Posterior vena cava (tissue), 2 donors: ENCODE measurements at places on chromosomes 7 and 10. TPM values are rescaled to one million over a fixed set of nuclear protein-coding genes. Genes with fewer than 3 reads are reported as not detected.

DNA sequence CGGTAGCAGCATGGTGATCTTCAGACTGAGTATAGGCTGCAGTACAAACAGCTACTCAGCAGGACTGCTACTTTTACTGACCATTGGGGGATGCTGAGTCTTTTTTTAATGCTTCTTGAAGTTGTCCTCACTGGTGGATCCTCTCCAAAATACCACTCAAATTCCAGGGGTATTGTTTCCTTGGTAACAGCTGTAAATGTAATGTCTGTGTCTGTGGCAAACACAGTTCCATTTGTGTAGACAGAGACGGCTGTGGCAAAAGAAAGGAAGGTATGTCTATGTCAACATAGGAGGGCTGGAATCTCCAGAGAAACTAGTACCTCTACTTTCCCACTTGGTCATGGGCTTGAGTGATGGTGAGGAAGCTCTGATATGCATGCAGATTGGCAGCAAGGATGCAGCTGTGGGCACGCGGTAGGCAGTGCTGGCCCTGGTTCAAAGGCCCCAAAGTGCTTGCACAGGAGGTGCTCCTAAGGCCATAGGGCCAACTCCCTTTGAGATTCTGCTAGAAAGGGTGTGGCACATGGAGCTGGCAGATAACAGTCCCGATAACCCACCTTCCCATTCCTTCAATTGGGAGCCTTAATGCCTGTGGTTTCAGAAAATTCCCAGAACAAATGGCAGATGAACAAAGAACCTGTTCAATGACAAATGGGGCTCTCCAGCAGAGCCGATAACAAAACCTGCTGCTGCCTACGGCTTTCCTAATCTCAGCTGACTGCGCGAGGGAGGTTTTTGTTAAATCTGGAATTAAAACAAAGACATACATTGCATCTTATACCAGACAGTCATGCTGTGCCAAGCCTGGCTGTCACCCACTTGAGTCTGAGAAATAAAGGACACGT lies 43.0 kb downstream of the PKD1L1 start:
- no peak for DNase-seq

PDE1C gene
- total RNA-seq, result 47.8 TPM

VAX1 gene
- not detected for total RNA-seq

GHRHR gene
- not detected for total RNA-seq

DNA sequence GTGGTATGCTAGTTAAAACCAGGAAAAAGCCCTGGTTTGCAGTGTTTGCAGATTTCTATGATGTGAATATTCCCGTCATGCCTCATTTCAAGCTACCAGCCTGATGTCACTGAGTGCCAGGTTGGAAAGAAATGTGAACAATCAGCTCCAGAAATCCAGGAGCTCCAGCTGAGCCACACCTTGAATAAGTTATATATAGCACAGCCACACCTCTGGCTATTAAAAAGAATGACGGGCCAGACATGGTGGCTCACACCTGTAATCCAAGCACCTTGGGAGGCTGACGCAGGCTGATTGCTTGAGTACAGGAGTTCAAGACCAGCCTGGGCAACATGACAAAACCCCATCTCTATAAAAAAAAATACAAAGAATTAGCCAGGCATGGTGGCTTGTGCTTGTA lies 18.7 kb upstream of the SLF2 start:
- no peak for DNase-seq

- peak; percentile 88 for DNase-seq
Measured at GRCh38 chr7:74092964-74093471, 9.4 kb downstream of the LIMK1 start.

DNA sequence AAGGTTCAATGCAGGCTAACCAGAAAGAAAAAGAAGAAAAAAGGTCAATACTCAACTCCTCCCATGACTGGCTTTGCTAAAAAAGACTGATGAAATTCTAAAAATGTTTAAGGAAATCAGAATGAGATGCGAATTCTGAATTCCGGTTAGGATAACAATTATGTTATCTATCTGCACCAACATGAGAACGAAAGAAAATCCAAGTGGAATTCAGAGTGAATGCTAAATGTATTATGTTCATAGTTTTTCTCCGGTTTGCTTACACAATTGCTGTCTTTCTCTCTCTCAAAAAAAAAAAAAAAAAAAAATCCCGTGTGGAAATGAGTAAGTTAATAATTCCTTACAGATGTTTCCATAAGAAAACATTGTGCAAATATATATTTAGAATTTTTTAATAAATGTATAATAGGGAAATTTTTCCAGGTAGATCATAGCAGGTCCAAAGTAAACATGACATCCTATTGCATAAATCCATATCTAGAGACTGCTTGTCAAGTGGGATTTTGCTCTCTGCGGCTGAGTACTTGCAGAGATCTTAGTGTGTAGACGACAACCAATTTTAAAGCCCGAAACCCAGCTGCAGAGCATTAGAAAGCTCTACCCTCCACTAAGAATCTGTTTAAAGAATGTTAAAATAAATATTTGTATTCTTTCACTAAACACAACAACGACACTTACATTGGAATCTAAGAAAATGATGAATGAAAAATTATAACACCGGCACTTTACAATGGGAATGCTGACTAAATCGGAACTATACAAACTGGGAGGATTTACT lies 104.0 kb downstream of the JAZF1 start:
- DNase-seq, result no peak

GRCh38 chr10:78794736-78795455 lies 273.9 kb upstream of the ZMIZ1 start:
- DNase-seq, result peak; percentile 11

- no peak for DNase-seq
Measured at GRCh38 chr10:125080984-125081383, 79.4 kb downstream of the CTBP2 start.

DNA sequence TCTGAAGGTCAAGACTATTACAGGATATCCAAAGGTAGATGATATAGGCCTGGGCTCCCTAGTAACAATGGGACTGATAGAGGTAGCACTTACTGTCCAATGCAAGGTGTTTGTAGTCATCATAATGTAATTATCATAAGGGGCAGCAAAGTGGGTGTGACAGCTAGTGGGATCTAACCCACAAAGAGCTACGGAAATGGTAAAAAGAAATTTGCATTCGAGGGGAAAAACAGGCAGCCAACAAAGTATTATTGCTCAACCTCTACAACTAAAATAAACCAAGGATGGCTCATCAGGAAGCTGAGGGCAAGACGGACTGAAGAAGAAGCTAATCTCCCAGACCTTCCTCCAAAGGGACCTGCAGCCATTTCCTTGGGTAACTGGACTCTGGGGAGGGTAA lies 211.0 kb downstream of the WDR11 start:
- no peak for DNase-seq

HOXA4 gene
- total RNA-seq, result 6.2 TPM

DNA sequence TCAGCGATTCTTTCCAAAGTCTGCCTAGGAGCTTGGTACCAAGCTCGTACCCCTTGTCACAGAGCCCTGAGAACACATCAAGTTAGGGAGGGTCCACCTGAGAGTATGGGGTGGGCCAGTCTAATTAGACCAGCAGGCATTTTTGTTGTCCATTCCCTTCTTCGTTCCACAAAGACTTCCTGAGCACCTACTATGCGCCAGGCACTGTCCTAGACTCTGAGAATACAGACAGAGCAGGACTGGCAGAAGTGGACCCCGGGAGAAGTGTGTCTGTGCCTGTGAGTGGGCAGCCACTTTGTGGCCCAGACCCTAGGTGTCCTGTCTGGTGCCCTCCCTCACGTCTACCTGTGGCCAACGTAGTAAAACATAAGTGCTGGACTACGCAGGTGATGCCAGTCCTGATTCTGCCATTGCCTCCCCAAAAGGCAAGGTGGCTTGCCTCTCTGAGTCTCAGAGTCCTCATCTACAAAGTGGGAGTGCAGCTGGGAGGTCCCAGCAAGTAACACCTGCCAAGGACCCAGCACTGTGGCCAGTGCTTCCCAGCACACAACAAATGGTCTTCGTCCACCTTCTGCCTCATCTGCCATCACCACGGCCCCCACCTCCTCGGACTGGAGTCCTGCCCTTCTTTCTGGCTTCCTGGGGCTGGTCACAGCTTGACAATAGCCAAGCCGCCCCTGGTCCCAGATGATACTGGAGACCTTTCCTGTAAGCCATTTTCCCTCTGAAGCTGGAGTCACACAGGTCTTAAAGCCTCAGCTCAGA lies 54.3 kb upstream of the DUSP5 start:
- peak; percentile 47 for DNase-seq

- DNase-seq, result no peak
Measured at GRCh38 chr7:157926107-157926506, 589.3 kb downstream of the DNAJB6 start.

SEMA3C gene
- 36.3 TPM for total RNA-seq

DNA sequence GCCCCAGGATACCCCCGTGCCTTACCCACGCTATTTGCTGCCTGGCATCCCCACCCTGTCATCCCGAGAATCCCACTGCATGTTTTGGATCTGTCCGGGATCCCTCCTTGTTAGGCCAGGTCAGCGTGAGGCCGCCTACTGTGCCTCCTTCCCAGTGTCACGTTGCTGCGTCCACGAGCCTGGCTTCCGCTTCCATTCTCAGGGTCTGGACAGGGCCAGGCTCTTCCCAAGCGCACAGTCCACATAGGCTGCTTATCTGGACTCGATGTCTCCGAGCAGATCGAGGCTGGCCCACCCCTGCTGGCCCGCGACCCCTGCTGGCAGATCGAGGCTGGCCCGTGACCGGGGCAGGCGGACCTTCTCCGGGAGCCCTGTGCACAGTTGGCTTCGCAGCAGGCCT lies 27.1 kb downstream of the FOXK1 start:
- DNase-seq, result peak; percentile 82

TFEC gene
- total RNA-seq, result 13.5 TPM

CD36 gene
- 120 TPM for total RNA-seq

ASIC3 gene
- total RNA-seq, result 1.5 TPM

DNA sequence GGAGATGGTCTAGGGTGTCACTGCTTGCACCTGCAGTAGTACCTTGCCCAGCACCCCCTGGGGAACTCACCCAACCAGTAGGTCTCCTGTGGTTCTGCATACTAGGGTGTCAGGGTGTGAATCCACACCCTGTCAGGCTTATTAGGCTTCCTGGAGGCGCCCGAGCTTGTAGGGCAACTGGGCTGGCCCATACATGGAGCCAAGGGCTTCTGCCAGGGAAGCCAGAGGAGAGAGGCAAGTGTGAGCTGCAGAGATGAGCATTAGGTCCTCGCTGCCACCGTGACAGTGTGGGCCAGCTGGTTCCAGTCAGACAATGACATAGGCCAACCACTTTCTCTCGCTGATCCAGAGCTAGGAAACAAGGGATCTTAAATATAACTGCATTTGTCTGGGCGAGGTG lies 11.2 kb downstream of the MXI1 start:
- DNase-seq, result no peak

PEX1 gene
- total RNA-seq, result 17.7 TPM

GRCh38 chr10:69802424-69803161 lies 887 bp downstream of the COL13A1 start:
- DNase-seq, result no peak

- no peak for DNase-seq
Measured at GRCh38 chr7:149237502-149237901, 1.9 kb upstream of the ZNF212 start.

AHCYL2 gene
- total RNA-seq, result 11.2 TPM

- DNase-seq, result peak; percentile 84
Measured at GRCh38 chr7:127582361-127582760, 3.0 kb downstream of the GCC1 start.

KNDC1 gene
- total RNA-seq, result 0.37 TPM

GRCh38 chr10:10513067-10513466 lies 504.6 kb upstream of the CELF2 start:
- DNase-seq, result no peak

DNA sequence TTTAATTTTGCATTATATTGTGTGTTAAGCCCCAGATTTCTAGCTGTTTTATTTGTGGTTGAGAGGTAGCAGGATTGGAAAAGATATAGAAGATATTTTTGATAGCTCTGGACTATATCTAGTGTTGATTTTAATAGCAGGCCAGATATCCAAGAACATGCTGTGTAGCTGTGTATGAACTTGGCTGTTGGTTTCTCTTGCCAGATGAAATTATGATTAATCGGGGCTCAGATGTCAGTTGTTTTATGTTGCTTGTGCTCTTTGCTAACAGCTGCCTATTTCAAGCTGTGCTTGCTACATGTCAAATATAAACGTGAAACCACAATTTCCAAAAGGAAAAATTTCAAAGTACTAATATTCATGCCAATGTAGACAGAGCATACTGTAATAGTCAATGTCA lies 141.1 kb downstream of the GRM3 start:
- no peak for DNase-seq

DNA sequence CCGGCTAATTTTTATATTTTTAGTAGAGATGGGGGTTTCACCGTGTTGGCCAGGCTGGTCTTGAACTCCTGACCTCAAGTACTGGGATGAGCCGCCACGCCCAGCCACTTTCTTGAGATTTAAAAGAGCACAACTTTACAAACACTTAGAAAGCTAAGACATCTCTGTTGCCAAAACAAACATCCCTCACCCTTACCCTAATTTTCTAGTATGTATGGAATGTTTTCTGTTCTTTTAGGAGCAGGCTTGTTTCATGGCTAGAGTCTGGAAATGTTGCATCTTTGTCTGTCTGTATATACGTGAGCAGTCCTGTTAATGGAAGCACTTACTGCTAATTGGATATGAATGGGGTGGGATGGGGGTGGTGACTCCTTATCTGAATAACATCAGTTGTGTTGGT lies 2.9 kb downstream of the OLAH start:
- no peak for DNase-seq

DNA sequence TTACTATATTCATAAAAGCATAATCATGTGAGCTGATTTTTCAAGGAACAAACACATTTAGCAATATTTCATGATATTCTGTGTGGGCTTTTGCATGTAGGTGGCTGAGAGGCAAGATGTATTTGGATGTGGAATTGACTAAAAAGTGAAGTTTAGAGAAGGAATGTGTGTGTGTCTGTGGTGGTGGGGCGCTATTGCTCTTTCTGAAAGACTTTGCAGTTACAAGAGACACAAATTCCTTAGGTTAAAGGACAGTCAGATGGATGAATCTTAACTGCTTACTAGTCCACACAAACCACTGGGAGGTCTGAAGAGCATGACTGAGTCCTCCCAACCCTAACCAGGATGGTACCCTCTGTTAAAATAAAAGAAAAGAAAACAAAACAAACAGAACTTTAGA lies 200.1 kb downstream of the SDHAF3 start:
- no peak for DNase-seq

DPP6 gene
- 1.2 TPM for total RNA-seq

GRCh38 chr7:30699706-30700495 lies 17.6 kb upstream of the CRHR2 start:
- DNase-seq, result no peak

GRCh38 chr7:130734815-130735716 lies 1.1 kb upstream of the KLF14 start:
- no peak for DNase-seq

CACNA2D1 gene
- total RNA-seq, result 39.1 TPM
